Stimulated activated CD4-positive, alpha-beta T cell treated with anti-CD3 and anti-CD28 coated beads, TNF-alpha, amount 100 ng/mL, for 4 hours (primary cell): ENCODE measurements at places on chromosomes 5 and 9.

GRCh38 chr5:73267766-73268435, 94.9 kb downstream of the TMEM174 start:
- DNase-seq, result no peak

DNA sequence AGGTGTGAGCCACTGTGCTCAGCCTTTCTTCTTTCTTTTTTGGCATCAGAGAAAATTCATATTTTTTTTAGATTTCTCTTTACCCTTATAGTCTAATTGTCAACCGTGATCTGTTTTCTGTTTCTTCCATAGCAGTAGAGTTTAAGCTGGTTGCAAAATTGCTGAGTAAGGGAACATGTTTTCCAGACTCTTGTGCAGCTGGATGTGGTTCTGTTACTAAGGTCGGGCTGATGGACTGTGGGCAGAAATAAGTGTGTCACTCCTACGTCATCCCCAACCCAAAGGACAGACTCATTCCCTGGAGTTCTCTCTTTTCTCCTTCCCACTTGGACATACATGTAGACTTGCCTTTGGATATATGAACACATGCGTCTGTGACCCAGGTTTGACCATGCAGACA, 64.1 kb upstream of the GOLM1 start:
- no peak for DNase-seq

- no peak for DNase-seq
Measured at GRCh38 chr5:154487541-154487940, 9.5 kb upstream of the HAND1 start.

DNA sequence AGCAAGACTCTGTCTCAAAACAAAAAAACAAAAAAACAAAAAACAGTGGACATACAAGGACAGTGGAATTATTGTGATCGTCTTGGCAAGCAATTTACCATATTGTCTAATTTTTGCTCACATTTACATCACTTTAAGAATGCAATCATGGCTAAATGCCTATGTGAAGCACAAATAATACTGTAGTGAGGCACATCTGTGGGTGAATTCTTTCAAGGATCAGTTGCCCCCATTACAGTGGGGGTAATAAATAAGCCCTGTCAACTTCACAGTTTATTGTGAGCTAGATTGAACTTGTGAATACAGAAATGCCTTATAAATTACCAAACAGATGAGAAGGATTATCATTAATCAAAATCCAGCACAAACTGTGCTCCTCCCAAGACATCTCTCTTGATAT, 150.2 kb upstream of the PAPPA start:
- DNase-seq, result no peak

DNA sequence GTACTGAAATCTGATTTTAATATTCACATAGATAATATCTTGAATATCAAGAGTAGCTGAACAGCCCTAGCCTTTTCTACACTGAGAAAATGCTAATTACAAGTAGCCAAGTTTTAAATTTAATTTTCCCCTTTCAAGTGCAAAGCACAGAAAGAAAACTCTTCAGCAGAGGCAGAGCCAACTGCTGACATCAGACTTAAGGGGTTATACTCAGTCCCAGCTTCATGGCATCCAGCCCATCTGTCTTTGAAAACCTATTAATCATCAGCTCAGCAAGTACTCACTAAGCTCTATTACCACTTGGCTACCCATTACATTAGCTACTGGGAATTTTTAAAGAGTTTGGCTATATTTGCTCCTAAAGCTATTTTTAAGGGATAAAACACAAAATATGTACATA, 220.5 kb downstream of the SLC12A2 start:
- no peak for DNase-seq

DNA sequence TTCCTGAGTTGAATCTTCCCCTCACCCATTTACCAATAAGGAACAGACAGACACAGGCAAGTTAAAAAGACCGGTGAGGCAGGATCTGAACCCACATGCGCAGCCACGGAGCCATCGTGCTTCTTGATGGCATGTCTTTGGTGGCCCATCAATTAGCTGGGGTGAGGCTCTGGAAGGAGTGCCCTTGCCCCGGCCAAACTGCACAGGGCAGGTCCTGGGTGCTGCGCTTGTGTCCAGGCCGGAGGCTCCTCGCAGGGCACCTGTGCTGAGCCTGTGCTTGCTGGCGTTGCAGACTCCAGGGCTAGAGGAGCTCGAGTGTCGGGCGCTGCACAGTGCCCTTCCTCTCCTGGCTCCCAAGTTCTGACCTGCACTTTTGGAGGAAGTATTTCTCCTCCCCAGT, 66.4 kb downstream of the PSMB7 start:
- DNase-seq, result no peak

DNA sequence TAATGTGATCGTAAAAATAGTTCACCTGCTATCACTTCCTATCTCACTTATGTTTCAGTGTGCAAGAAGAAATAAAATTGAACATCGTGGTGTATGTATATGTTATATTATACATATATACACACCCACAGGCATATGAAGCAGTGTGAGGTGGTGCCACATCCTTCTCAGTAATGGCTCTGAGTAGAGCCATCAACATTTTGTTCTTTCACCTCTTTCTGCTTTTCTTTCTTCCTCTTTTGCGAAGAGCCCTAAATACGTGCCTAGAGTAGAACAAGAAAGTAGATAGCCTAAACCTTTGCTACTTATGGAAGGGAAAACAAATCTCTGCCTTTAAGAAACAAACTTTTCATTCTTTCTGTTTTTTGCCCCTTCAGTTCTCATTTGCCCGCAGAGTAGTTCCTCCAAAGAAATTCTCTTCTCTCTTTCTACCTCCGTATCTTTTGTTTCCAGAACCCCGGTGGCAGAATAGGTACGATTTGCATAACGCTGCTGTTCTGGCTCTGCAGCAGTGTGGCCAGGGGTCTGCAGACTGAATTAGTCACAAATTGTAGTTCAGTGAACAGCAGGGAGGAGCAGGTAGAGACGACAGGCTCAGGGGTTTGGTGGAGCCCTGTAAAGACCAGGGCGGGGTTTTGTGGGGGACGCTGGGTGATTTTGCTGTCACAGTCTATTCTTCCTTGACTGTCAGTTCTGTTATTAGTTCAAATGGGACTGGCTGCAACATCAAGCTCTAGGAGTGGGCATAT, 40.5 kb upstream of the PJA2 start:
- no peak for DNase-seq

DNA sequence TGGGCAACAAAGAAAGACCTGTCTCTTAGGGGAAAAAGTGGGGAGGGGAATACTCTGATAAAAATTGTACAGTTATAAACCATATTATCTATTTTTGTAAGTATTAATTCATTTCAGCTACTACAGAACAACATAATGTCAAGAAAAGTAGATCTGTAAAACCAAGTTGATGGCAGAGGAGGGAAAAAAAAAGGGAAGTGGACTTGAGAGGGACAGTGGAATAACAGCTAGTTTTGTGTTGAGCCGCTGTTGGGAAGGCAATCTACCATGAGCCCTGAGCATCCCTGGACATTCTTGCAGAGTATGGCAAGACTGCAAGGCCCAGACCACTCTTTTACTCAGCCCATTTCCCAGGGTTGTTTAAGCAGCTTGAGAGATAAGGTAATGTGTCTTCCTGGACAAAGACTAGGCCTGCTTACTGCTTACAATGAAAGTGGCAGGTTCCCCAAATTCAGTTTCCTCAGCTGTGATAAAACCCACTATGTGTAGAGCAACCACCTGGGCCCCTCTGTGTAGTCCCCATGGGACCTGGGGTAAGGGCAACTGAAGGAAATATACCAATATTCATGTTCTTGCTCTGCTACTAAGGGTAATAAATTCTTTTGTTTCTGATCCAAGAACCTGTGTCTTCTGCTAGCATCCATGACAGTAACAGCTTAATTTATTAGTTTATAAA, 25.0 kb downstream of the CEP120 start:
- DNase-seq, result no peak

DNA sequence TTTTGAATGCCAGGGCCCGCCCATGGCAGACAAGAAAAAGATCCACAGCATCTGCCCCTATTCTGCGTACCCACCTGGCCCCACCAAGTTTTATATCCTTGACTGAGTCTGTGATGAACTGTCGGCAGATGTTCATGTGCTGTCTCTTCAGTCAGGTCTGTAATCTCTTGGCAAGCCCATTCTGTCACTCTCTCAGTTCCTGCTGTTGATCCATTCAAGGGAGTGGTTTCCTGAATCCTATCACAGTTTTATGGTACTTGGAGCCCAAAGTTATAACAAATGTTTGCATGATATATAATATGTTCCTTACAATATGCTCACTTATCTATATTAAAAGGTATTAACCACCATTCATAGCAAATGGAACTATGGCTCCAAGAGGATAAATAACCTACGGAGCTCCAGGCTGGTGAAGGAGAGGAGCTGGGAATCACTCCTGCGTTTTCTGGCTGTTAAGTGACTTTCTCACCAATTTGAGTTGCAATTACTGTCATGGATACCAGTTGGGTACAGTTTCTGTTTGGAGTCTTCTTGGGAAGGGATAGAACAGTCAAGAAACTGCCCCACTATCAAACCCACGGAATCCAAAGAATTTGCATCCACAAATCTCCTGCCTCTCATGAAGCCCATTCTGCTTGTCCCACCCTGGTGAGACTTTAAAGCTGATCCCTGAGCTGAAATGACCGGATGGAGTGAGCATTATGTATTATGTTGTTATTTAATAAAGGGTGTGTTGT, 103.4 kb upstream of the SPRY4 start:
- no peak for DNase-seq

DNA sequence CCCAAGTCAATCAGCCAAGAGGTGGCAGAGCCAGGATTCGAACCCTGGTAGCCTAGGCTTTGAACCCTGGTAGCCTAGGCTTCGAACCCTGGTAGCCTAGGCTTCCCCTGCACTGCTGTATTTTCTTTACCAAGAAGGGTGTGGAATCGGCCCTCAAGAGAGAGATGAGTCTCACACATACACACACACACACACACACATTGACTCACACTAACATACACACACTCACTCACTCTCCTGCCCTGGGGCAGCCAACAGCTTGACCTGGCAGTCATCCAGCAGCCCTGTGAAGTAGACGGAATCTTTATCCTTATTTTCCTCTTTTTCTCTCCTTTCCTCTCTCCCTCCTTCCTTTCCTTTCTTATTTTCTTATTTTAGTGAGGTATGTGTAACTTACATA, 55.4 kb upstream of the RPL26L1 start:
- DNase-seq, result no peak

GRCh38 chr9:123929177-123929869, 603 bp downstream of the DENND1A start:
- peak; percentile 22 for DNase-seq

DNA sequence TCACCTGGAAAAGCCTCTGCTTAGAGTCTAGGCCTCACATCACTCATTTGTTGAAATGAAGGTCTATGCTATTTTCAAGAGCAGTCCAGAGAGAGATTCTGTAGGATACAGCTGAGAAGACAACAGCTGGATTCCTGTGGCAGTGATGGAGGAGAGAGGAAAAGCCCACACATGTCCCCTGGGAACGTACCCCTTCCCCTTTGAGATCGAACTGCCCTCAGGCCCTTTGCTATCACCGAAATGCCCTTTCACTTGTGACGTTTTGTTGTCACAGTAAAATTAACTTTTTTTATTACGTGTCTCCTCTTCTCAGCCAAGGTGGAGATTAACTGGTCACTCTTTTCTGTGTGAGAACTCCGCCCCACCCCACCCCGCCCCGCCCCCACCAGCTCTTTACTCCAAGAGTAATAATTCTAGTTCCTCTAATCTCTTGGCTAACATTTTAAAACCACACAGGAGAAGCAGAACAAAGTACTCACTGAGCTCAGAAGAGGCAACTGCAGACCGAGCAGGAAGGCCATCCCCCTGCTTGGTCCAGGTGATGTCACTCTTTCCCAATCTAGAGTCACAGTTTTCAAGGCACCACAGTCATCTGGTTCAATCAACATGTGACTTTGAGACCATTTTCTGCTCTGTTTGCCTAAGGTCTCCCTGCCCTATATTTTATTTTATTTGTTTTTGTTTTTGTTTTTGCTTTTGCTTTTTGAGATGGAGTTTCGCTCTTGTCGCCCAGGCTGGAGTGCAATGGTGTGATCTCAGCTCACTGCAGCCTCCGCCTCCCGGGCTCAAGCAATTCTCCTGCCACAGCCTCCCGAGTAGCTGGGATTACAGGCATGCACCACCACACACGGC, 105.6 kb downstream of the SUSD1 start:
- DNase-seq, result no peak

GRCh38 chr9:36560771-36561170, 11.9 kb upstream of the MELK start:
- no peak for DNase-seq

DNA sequence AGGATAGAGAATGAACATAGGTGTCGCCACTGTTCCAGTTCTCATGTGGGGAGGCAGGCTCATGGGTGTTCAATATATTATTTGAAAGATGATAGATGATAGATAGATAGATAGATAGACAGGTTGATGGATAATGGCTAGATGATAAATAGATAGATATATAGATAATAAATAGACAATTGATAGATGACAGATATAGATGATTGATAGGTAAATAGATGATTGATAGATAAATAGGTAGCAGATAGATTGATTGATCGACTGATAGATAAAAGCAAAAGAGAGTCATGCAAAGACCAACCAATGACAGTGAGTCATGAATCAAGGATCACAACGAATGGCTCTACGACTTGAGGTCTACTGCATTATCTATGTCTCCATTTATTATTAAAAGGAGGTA, 30.4 kb downstream of the SPARC start:
- no peak for DNase-seq

GRCh38 chr5:33238826-33239695, 201.7 kb upstream of the TARS1 start:
- no peak for DNase-seq

DNA sequence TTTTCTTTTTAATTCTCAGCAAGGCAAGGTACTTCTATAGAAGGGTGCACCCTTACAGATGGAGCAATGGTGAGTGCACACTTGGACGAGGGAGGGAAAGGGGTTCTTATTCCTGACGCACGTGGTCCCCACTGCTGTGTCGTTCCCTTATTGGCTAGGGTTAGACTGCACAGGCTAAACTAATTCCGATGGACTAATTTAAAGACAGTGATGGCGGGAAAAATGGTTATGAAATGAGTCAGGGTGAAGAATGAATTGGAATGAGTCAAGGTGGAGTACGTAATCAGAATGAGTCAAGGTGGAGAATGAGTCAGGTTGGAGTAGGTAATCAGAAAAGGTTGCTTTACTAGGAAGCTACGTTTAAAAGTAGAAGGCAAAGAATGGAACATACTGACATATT, 2.1 kb upstream of the HMGCS1 start:
- DNase-seq, result no peak

DNA sequence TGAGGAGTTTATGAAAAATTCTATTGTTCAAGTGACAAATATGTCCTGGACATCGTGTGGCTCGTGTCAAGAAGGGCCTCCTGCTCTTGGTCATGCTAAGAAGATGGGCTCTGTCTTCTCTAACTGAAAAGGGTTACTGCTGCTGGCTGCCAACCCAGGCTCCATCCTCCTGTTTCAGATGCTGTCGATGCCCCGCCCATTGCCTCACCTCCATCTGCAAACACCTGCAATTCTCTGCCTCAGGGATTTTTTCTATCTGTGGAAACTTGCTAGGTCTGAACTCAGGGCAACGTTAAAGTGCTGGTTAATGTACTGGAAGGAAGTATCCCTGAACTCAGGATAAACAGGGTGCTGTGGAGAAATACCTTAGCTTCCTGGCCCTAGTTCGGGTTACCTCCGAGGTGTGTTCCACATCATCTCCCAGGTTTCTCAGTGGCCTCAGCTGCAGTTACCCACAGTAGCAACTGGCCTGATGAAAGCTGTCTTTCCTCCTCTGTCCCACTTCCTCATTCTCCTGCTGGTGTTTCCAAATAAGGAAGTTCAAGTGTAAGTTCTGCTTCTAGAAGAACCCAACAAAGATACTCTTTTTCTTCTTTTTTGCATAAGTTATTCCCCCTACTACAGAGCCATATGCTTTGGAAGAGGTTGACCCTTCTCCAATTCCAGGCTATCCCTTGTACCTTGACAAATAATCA, 151.7 kb upstream of the SMIM23 start:
- DNase-seq, result no peak

GRCh38 chr5:78569441-78569840, 79.1 kb downstream of the LHFPL2 start:
- no peak for DNase-seq
